ENCODE measurements at places on chromosomes 5 and 9.

- DNase-seq = no peak
These were observed 10.7 kb downstream of the IFNA5 start for GRCh38 chr9:21294364-21294774.

DNA sequence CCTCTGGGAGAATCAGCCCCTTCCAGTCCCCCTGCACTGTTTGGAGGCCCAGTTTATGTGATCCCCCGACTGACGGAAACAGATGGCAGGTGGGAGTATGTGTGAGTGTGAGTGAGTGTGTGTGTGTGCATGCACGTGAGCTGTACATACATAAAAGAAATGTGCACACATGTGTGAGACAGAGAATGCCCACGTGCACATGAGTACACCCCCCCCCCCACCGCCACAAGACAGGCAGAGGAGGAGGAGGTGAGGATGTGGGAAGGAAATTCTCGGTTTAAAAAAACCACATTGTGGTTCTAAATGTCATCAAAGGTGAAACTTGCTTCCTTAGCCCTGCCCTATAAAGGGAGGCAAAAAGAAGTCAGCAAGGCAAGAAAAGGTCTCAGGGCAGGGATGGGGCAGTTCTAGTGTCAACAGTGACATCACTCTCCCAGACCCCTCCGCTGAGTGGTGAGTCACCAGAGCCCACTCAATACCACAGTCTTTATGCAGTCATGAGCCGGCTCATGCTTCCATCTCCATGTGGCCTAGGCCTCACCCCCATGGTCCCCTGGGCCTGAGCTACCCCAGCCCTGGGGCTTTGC, 79.2 kb upstream of the HSPA9 start:
- DNase-seq = no peak

DNA sequence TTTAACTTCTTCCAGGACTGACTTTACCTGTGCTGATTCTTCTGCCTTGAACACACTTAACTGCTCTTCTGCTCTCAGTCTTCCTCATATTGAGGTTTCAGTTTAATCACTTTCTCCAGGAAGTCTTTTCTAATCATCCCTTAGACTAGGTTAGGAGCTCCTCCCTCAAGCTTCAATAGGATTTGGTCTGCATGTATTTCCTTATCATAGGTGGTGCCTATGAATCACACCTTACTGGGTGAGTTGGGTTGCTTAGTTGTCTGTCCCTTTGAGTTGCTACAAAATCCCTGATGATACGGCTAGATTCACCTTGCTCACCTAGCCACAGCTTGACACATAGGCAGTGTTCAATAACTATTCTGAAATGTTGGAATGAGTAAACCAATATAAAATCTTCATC, 164.4 kb downstream of the DNAH5 start:
- no peak for DNase-seq

GRCh38 chr9:35891646-35892045, 14.4 kb upstream of the HRCT1 start:
- no peak for DNase-seq

DNA sequence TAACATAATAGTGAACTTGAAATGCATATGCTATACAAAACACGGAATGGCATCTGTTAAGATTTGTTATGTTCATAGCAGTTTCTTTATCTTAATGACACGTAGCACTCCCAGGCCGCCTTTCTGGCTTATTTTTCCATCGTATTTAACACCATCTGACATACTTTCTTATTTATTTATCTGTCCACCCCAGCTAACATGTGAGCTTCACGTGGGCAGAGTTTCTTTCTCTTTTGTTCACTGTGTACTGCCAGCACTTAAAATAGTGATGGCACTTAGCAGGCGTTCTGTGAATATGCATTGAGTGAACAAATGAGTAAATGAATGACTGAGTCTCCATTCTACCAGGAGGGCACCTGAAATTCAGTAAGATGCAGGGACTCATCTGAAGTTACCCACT, 29.4 kb upstream of the SYNPO start:
- no peak for DNase-seq

- no peak for DNase-seq
These were observed 88.9 kb downstream of the NNT start for GRCh38 chr5:43691893-43692292.

- no peak for DNase-seq
These were observed 309.8 kb downstream of the TAF11L14 start for GRCh38 chr5:17944046-17944445.

DNA sequence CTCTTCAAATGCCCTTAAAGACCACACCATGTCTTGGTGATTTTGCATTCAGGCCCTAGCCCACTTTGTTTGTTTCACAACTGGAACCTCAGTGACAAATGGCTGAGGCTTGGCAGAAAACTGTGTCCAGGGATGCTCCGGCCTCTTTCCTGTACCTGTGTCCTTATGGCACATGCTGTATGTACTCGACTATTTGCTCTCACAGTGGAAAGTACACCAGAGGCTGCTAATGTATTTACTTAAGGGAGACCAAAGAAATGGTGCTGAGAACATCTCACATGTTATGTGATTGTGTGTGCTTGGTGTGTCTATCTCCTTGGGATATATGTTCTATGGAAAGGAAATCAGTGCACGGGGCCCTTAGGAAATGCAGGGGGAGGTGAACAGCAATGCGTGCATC, 263.3 kb downstream of the GADD45G start:
- no peak for DNase-seq

DNA sequence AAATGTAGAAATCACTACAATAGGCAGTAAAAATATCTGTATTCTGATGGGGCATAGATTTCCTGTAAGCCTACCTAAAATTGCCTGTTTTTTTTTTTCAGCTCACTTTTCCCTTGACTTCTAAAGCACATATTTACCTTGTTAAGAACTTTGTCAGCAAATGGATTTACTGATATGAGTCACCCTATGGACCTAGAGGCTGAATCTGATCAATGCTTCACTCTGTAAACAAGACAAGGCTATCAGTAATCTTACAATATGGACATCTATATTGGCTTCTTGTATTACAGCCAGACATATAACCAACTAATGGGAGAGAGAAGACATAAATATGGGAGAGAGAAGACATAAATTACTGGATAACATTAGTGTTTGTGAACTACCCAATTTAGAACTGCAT, 792.7 kb upstream of the CHD1 start:
- no peak for DNase-seq

- no peak for DNase-seq
These were observed 9.1 kb downstream of the NIPAL4 start for GRCh38 chr5:157469073-157469472.

All from NCI-H774 (cell line).